Neural cell (in vitro differentiated cells): ENCODE measurements at places on chromosomes 5 and 9. TPM values are rescaled to one million over a fixed set of nuclear protein-coding genes. Genes with fewer than 3 reads are reported as not detected.

The SLC6A7 gene
- polyA plus RNA-seq: 1.5 and 4.6 TPM in 2 replicates

The ISCA1 gene
- 119 and 141 TPM in 2 replicates for polyA plus RNA-seq

The SPATA31A3 gene
- polyA plus RNA-seq: not detected in 2 replicates

The PIP5K1B gene
- 0.72 and 1.5 TPM in 2 replicates for polyA plus RNA-seq

The SLC25A48 gene
- polyA plus RNA-seq: 1.0 TPM in 1 of 2 replicates, not detected in the other

The TMC1 gene
- polyA plus RNA-seq: not detected in 2 replicates

The MARCOL gene
- polyA plus RNA-seq: not detected in 2 replicates

The CCL27 gene
- 0.82 and 2.9 TPM in 2 replicates for polyA plus RNA-seq

The F2RL1 gene
- polyA plus RNA-seq: 0.12 and 0.78 TPM in 2 replicates

The FOXD4L5 gene
- 0.06 and 0.12 TPM in 2 replicates for polyA plus RNA-seq

The LECT2 gene
- polyA plus RNA-seq: not detected in 2 replicates

The BRD9 gene
- polyA plus RNA-seq: 50.4 and 51.3 TPM in 2 replicates

The WDR38 gene
- not detected in 2 replicates for polyA plus RNA-seq

The RNF180 gene
- 6.0 and 6.4 TPM in 2 replicates for polyA plus RNA-seq

The GABRB2 gene
- 101 and 106 TPM in 2 replicates for polyA plus RNA-seq

The ADAMTS12 gene
- polyA plus RNA-seq: 0.07 and 0.08 TPM in 2 replicates

The TJP2 gene
- 1.2 and 3.1 TPM in 2 replicates for polyA plus RNA-seq

The FRMD3 gene
- polyA plus RNA-seq: 11.1 and 13.0 TPM in 2 replicates

The PCDHGC4 gene
- polyA plus RNA-seq: 4.3 and 6.4 TPM in 2 replicates

The ADGRD2 gene
- polyA plus RNA-seq: not detected in 2 replicates

The SELENOP gene
- polyA plus RNA-seq: 1.9 and 5.0 TPM in 2 replicates

The PTGES gene
- 0.63 and 1.2 TPM in 2 replicates for polyA plus RNA-seq

The FRRS1L gene
- 20.4 and 24.6 TPM in 2 replicates for polyA plus RNA-seq

The FBP2 gene
- polyA plus RNA-seq: not detected in 2 replicates

The PRKACG gene
- not detected in 2 replicates for polyA plus RNA-seq

The GGTA1 gene
- polyA plus RNA-seq: not detected in 2 replicates

The MCIDAS gene
- polyA plus RNA-seq: not detected in 2 replicates

The DMRT3 gene
- not detected in 2 replicates for polyA plus RNA-seq

The GOLGA1 gene
- 15.3 and 23.1 TPM in 2 replicates for polyA plus RNA-seq

The SLC6A19 gene
- polyA plus RNA-seq: not detected in 2 replicates

The IL5 gene
- not detected in 2 replicates for polyA plus RNA-seq

The TYRP1 gene
- not detected in 2 replicates for polyA plus RNA-seq

The INSYN2B gene
- polyA plus RNA-seq: 0.37 and 5.5 TPM in 2 replicates

The CDC20B gene
- 0.28 TPM in 1 of 2 replicates, not detected in the other for polyA plus RNA-seq

The CCDC187 gene
- polyA plus RNA-seq: not detected in 2 replicates

The CKMT2 gene
- polyA plus RNA-seq: not detected in 2 replicates

The CA9 gene
- not detected in 2 replicates for polyA plus RNA-seq

The OR1J2 gene
- polyA plus RNA-seq: not detected in 2 replicates

The OLFML2A gene
- polyA plus RNA-seq: 0.15 and 0.48 TPM in 2 replicates

The RLN2 gene
- not detected in 2 replicates for polyA plus RNA-seq

The SHISAL2B gene
- polyA plus RNA-seq: not detected in 2 replicates

The HACD4 gene
- polyA plus RNA-seq: not detected in 2 replicates

The OCLN gene
- 6.5 and 7.5 TPM in 2 replicates for polyA plus RNA-seq

The FOXD4L6 gene
- polyA plus RNA-seq: 0.40 and 2.3 TPM in 2 replicates

The C9orf78 gene
- polyA plus RNA-seq: 69.5 and 91.3 TPM in 2 replicates
